Stimulated activated CD8-positive, alpha-beta memory T cell treated with anti-CD3 and anti-CD28 coated beads, Interleukin-4, amount 100 ng/mL, for 48 hours (primary cell): ENCODE measurements at places on chromosomes 2 and 18.

- no peak for DNase-seq
Observed at GRCh38 chr2:168801961-168802858, at the start of gene NOSTRIN. TSS of gene NOSTRIN (plus strand) at chr2:168802637. CDS start at chr2:168802647, 10 bp downstream.

GRCh38 chr18:73981796-73982195 lies 165.8 kb downstream of the FBXO15 start:
- DNase-seq = no peak

- DNase-seq = no peak
Observed at GRCh38 chr18:41244591-41245037, 710.4 kb upstream of the PIK3C3 start.

- no peak for DNase-seq
Observed at GRCh38 chr2:191479680-191480023, 198.3 kb upstream of the NABP1 start.

DNA sequence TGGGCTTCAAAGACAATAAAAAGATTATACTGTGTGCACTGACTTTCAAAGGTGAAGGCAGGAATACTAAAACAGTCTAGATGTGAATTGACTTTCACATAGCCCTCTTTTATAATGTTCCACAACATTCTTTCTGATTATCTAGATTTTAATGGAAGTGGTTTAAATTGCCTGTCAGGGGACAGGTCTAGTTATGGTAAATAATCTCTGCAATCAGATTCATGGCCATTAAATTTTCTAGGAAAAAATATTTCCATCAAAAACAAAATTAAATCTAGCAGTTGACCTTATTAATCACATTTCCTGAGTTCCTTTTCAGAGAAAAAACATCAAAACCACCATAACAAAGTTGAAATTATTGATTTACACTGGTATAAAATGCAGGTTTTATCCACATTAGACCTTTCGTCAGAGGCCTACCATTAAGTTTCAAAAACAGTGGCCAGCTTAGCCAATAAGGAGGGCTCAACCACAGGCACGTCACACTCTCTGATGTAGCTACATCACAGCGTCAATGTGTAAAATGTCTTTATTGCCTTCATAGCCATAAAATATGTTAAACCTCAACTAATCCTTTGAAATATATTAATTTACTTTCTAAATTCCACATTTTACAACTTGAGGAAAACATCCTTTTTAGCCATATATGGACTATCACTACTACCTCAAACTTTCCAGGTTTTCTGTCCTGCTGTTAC lies 79.4 kb downstream of the NOL10 start:
- DNase-seq = no peak

GRCh38 chr2:173828189-173829142 lies 136.7 kb downstream of the SP3 start:
- DNase-seq = no peak

DNA sequence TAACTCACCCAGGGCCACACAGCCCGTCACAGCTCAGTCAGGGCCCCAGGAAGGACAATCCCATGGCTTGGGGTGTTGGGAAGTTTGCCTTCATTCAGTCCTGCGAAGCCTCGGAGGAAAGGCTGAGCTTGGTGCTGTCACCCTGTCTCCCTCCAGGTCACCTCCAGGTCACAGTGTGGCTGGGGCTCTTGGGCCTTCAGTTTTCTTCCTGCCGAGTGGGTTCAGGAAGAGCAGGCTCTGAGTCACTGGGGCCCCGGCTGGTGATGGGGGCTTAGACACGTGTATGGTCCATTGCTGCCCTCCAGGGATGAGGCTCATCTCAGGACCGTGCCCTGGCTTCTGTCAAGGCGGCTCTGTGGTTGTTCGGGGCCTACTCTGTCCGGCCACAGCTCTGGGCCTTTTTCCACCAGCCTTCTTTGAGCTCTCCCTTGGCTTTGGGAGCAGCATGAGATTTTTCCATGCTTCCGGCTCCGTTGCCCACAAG lies 118.6 kb downstream of the INHBB start:
- DNase-seq = no peak

DNA sequence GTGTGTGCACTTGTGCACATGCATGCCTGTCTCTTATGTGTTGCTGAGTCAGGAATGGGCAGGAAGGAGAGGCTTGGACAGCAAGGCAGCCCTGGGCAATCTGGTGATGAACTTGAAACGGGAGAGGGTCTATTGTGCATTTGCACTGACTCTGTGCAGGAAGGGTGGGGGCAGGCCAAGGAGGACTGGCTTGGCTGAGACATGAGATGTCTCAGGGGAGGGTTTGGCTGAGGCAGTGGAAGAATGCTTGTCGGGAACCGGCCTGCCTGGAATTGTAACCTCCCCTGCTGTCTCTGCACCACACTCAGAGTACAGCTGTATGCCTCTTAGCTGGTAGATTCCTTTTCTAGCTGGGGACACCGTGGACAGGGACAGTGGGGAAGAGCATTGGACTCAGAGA lies 176.1 kb upstream of the TNP1 start:
- no peak for DNase-seq

DNA sequence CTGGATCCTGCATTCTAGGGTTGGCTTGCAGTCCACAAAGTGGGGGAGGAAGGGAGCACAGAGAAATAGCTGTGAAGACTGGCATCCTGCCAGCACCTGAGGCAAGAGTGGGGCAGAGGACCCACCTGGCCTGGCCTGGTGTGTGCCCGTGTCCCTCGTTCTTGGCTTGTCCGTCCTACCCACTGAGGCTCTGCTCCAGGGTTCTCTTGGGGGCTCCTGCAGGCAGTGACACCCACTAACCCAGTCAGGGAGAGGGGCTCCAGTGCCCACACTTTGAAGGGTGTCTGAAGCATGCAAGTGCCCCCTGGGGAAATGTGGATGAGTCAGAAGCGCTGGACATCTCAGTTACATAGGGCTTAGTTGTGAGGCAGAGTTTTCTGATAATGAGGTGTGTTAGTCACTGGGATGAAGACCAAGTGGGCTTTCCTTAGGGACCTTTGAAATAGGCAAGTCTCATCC lies 79.4 kb downstream of the SLC4A3 start:
- DNase-seq = no peak

GRCh38 chr2:158795195-158795924 lies at the start of gene DAPL1:
TSS of gene DAPL1 (plus strand) at chr2:158795317. CDS start at chr2:158795373, 56 bp downstream.
- DNase-seq = no peak

GRCh38 chr18:2312440-2312839 lies 258.9 kb downstream of the METTL4 start:
- DNase-seq = no peak

DNA sequence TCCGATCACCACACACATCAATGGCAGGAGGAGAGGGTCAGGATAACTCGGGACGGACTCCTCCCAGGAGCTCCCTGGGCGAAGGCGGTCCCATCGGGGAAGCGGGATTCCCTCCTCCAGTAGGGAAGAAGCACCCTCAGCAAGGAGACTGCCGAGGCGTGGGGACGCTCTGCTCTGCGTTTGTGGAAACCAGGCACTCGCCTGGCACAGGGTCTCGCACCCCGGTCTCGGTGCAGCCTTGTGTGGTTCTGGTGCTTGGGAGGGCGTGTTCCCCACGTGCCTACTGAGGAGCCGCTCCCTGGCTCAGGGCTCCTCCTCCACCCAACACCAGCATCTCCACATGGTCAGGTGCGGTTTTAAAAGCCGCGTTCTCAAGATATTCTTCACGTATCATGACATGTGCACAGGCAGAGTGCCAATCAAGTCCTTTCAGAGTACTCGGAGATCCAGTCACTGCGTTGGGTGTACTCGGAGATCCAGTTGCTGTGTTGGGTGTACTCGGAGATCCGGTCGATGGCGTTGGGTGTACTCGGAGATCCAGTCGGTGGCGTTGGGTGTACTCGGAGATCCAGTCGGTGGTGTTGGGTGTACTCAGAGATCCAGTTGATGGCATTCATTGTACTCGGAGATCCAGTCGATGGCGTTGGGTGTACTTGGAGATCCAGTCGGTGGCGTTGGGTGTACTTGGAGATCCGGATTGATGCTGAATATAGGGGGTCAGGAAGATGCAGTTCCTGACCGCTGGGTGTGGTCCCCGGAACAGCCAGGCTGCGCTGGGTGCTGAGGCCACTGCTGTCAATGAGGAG lies 117.5 kb downstream of the RTP5 start:
- no peak for DNase-seq

DNA sequence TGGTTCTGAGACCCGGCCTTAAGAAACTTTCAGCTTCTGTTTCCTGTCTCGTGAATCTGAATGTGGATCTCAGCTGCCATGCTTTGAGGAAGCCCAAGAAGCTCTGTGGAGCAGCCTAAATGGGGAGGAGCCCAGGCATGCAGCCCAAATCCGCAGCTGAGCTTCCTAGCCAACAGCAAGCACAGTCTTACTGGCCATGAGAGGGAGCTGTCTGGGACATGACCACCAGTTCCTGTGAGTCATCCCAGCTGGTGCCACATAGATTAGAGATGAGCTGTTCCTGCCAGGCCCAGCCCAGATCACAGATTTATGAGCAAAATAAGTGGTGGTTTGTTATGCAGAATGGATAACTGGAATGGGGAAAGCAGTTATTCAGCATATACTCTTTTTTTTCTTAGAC lies 224.4 kb upstream of the APCDD1 start:
- DNase-seq = no peak

DNA sequence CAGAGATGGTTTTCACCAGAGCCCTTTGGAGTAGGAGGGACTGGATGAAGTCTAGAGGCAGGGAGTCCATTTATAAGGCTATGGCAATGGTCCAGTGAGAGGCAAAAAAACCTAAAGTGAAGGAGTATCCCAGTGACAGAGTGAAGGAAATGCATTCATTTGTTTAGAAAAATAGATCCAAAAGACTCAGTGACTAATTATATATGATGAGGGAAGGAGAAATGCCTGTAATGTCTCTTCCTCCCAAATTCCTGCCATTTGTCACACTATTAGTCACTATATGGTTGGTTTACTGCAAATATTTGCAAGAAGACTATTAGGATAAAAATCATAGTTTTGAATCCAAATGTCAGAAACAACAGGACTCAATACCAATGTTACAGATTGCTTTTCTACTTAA lies 104.2 kb downstream of the ZNF521 start:
- DNase-seq = no peak

GRCh38 chr18:13641551-13642439 lies 84.6 kb downstream of the FAM210A start:
- no peak for DNase-seq

DNA sequence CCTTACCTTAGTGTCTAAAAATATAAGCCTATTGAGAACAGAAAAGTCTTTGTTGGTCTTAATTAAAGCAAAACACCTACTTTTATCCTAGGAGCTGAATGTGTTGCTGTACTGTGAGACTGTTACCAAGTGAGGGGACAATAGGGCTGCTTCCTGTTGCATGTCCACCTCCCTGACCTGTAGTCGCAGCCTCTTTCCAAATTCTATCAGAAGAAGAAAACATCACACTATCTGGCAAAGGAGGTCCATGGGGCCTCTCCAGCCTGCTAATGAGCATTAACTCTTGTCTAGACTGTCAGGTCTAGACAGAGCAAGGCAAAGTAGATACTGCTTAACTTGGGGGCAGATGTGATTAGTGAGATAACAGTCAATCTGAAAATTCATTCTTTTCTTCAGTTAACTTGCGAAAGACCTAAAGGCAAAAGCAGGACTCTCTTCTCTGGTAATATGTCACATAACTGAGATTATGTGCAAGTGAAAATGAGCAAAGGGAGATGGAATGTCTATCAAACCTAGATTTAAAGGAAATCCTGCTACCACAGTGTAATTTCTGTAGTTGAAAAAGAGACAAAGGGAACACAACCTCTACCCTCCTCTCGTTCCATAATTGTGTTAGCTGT lies 66.9 kb downstream of the CDH20 start:
- DNase-seq = no peak
